ENCODE measurements at places on chromosomes 2 and 18.

DNA sequence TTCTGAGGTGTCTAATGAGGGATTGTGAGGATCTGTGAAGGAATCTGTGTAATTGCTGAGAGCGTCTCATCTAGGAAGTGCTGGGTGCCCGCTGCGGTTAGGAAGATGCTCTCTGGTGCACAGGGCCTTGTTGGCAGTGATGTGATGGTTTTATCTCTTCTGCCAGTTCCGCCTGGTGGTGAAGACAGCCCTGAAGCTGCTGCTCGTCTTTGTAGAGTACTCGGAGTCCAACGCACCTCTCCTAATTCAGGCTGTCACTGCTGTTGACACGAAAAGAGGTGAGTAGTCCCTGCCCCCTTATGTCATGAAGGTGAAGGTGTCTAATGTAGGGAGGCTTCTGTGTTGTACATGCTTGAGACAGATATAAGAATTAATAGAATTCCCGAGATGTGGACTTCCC is 234.2 kb downstream of the TPGS2 start:
- no peak for DNase-seq

DNA sequence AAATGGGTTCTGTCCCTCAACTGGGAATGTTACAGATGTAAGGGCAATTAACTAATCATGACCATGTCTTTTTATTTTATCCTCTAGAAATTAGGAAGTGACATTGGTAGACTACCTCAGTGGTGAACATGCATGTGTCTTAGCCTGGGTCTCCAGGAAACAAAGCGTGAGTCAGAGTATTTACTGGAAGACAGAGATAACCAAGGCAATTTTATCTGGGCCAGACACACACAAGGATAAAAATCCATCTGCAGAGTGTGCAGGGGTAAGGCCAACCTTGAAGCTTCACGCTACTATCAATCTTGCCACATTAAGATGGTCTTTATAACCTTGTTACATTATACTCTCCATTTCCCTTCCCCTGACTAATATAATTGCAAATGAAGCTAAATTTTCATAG is 487.5 kb downstream of the SUCLG1 start:
- no peak for DNase-seq

- DNase-seq = no peak
These were observed 434.7 kb downstream of the EIPR1 start for GRCh38 chr2:2942906-2943305.

DNA sequence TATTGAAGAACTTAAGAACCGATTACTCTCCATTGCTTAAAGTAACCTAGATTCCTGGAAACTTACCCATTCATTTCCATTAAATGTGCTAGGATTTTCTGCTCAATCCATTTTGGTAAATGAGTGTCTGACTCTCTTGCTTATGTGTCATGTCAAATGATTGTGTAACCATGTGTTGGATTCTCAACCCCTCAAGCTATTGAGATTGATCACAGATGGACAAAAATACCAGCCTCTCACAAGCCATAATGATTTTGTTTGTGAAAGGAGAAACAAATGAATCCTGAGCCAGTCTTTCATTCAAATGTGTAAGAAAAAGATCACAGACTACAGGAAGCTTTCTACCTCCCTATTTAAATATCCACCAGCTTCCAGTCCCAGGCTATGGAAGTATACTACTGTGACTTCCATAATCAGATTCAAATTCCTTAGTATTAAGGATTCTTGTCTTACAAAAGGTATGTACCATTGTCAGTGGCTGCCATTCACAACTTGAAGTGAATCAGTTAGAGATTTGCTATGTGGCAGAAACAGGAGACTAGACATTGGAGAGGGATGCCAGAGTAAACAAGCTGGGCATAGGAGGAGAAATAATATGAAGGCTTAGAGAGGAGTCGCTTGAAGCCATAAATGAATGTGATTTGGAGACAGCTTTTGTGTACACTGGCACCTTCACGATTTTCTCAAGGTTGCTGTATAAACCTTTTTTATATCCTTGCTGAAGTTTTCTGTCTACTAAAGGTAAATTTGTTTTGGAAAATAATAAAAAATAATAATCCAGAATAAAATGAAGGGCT is 498.5 kb upstream of the SETBP1 start:
- DNase-seq = no peak

DNA sequence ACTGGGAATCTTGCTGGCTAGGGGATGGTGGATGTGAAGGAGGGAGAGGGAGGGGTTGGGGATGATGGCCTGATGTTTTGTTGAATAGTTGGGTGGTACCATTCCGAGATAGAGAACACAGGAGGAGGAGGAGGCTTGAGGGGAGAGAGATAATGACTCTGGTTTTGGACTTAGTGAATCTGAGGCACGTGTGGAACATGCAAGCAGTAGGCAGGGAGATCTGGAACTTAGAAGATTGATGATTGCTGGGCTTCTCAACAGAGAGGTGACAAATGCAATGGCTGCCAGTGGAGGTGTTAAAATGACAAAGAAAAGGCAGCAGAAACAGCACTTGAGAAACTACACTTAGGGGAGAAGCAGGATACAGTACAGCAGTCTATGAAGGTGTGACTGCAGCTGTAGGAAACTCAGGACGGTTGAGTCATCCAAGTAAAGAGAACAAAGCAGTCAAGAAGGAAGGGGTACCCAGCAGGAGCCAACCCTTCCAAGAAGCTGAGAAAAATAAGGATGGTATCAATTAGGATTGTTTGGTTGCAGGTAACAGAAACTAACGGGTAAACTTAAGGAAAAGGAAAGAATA is 221.4 kb upstream of the FBXO11 start:
- no peak for DNase-seq

DNA sequence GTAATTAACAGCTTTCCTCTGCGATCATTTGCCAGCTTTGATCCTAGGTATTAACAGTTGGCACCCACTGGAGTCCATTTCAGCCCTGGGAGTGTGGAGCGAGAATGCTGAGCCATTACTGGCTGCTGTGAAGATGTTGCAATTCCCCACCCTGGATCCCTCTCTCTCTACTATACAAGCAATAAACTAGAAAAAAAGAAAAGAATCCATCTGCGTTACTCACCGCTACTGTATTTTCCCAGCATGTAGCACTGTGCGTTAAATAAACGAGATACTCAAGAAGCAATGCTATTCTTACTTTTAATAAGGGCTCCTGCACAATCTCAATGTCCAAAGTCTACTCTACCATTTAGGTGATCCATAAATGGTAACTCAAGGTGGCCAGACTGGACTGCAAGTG is 8.5 kb downstream of the RTTN start:
- DNase-seq = no peak

DNA sequence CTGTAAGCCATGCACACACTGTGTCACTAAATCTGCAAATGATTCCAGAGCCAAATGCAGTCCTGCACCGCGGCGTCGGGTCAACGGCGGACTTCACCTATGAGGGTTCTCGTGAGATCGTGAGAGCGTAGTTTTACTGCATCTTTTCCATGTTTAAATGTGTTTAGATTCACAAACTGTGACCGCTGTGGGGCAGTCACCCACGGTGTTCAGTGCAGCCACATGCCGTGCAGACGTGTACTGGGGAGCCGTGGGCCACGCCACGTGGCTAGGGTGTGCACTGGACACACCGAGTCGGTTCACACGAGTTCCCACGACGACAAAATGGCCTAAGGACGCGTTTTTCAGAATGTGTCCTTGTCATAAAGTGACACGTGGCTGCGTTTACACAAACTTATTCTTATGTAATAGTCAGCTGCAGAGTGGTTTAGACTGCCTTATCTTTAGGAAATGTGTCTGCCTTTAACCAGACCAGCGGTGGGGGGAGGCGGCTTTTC is 34.1 kb downstream of the NFATC1 start:
- no peak for DNase-seq

Data from activated CD4-positive, alpha-beta T cell treated with anti-CD3 and anti-CD28 coated beads for 36 hours (primary cell).